ENCODE measurements at places on chromosomes 2 and 18.

GRCh38 chr2:238502956-238503791 is 76.4 kb downstream of the ASB1 start:
- no peak for DNase-seq

DNA sequence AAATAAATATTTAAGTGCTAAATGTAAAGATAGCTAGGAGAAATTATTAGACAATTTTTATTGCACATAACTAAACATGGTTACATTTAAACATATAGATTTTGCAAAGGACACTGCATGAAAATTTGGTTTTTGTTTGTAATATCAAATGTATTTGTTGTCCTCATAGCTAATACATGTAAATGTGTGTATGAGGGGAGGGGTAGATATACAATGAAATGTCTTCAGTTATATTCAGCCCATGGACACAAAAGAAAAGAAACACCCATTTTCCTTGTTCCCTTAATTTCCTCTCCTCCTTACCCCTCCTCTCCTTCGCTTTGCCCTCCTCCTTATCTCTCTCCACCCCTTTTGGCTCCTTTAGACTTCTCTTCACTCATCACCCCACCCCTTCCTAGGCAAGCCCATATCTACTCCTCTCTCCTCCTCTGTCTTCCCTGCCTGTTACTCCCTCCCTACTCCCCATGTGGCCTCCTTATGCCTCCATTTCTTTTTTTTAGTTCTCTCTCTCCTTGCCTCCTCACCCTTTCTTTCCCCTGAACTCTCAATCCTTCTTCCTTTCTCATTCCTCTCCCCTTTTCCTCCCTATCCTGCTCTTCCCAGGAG is 1.4 kb downstream of the COL3A1 start:
- no peak for DNase-seq

DNA sequence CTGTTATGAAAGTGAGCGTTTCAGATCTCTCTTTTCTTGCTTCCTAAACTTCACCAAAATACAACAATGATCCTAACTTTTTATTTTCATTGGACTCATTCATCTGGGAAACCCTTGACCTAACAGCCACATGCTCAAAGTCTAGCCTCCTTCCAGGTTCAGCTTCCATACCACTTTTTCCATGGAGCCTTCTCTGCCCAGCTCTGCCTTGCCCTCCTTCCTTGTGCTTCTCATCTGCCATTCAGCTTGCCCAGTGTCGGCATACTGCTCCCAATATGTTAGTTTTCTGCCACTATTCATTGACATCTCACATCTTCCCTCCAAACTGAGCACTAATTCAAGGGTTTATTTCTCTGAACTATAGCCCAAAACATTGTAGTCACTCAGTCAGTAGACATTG is 214.7 kb downstream of the RAD51AP2 start:
- DNase-seq = no peak

DNA sequence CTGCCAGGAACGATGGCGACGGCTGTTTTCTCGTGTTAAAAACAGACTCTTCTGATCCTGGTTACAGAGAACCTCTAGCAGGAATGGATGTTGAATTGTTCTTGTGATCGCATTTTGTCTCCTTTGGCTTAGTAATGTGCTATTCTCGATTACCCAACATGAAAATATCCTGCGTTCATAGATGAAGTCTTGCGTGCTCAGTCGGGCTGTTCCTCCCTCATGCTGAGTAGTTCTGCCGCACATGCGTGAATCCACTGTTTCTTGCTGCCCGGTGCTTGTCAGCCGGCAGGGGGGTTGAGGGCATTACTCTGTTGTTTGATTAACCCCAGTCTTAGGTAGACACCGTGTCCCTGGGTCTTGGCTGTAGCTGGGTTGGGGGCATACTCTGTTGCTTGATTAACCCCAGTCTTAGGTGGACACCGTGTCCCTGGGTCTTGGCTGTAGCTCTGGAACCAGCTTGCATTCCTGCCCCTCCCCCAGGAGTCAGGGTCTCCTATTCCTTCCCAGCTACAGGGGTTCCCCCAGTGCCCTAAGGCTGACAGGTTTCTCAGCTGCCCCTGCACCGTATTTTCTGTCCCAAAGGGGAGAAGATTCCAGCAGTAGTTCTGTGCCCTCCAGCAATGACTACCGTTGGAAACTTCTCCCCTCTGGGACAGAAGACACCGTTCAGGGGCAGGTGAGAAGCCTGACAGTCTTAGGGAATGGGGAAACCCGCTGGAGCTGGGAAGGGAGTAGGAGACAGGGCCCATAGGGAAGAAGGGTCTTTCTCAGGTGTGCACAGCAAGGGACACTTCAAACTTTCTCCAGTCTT is 22.1 kb upstream of the ASB1 start:
- DNase-seq = no peak

GRCh38 chr2:47862949-47863348 is 43.3 kb downstream of the FBXO11 start:
- no peak for DNase-seq

DNA sequence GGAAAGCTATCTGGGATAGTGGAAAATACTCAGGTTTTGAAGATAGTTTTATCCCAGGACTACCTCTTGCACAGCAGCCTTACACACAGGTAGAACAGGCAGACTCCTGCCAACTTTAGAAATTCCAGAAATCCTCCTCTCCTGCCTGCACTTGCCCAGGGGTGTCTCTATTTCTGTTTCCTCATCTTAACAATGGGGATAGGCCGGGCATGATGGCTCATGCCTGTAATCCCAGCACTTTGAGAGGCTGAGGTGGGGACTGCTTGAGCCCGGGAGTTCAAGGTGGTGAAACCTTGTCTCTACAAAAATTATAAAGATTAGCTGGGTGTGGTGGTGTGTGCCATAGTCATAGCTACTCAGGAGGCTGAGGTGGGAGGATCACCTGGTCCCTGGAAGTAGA is 117.0 kb upstream of the ARL5A start:
- DNase-seq = no peak

GRCh38 chr2:47119001-47119400 is 36.1 kb downstream of the STPG4 start:
- no peak for DNase-seq

GRCh38 chr2:73225513-73226360 is 7.3 kb downstream of the PRADC1 start:
- no peak for DNase-seq

DNA sequence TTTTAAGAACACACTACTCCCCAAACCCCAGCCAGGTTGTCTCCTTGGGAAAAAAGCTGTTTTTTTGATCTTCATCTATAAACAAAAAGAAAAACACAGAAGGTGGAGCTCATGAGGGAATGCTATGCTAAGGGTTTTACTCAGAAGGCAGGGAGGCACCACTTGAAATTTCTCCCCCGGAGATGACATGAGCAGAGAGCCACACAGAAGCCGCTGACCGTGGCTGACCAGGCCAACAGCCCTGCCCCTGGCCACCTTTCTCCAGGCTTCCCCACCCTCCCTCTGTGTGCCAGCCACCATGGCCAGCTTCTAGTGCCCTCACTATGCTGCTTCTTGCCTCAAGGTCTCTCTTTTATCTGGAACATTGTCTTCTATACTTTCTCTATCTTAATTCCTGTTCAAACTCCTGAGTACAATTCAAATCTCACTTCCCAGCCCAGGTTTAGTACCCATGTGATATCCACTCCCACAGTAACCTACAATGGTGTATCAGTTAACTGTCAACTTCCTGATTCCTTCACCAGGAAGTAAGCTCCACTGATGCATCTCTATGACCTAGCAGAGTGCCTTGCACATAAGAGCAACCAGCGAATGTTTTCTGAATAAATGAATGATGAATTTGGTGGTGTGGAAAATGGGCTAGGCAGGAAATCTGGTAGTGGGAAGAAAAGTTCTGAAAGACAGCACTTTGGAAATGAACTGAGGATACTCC is 15.3 kb downstream of the LAPTM4A start:
- no peak for DNase-seq

GRCh38 chr2:217909156-217909820 is 93.5 kb downstream of the TNS1 start:
- DNase-seq = no peak

DNA sequence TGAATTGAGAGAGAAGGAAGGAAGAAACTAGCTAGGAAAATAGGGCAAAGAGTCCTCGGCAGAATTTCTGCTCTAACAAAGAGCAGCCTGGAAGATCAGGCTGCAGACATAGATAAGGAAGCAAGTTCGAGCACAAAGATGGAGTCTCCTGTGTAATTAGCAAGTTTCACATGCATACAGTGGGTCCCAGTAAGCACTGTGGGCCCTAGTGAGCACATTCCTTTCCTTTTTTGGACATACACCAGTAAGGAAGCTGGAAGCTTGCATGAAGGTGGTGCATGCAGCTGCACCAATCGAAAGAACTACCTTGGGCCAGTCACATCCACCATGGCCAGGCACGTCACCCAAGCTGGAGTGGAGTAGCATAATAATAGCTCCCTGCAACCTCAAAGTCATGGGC is 109.7 kb downstream of the NOL4 start:
- DNase-seq = no peak

DNA sequence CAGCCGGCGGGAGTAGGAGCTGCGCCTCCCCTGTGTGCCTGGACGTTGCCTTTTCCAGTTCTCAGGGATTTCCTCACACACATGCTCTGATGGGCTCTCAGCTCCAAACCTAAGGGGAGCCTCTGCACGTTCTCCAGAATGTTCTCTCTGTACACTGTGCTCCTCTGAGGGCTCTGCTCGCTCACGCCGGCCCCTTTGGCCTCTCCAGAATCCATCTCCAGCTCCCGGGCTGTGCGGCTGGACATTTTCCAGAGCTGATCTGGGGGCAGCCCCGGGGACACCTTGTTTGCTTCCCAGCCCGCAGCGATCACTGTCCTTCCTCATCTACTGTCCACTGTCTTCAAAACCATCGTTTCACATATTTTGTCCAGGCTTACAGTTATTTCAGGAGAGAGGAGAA is 245.4 kb upstream of the HDAC4 start:
- DNase-seq = no peak

- no peak for DNase-seq
These were observed 159.9 kb downstream of the LAMA3 start for GRCh38 chr18:23849141-23849540.

DNA sequence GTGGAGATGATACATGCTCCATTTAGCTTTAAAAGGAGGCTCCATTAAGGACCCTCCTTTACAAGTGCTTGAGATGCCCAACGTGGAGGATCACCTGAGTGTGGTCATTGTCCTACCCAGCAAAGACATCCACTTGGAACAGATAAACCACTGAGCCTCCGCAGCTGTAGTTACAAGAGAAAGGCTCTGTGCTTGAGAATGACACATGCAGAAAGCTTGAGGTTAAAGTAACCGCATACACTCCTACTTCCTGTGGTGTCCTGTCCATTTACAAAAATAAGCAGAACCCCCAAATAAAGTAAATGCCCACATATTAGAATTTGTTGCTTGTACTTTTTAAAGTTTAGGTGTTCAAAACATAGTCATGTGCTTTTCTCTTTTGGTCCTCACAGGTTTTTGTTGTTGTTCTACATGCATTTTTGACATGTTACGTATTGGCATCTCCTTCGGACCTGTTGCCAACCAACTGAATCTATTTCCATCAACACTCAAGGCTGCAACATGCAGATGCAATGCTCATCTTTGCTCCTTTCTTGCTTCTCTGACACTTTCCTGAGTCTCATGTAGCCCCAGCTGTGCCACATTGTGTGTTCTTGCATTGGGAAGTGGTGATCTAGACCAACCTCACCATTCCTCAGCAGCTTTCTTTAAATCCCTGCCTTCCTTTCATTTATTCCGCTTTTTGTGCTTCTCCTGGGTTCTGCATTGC is 56.0 kb downstream of the SERPINB7 start:
- no peak for DNase-seq

GRCh38 chr2:220282236-220282635 is 654.8 kb downstream of the SLC4A3 start:
- DNase-seq = no peak

DNA sequence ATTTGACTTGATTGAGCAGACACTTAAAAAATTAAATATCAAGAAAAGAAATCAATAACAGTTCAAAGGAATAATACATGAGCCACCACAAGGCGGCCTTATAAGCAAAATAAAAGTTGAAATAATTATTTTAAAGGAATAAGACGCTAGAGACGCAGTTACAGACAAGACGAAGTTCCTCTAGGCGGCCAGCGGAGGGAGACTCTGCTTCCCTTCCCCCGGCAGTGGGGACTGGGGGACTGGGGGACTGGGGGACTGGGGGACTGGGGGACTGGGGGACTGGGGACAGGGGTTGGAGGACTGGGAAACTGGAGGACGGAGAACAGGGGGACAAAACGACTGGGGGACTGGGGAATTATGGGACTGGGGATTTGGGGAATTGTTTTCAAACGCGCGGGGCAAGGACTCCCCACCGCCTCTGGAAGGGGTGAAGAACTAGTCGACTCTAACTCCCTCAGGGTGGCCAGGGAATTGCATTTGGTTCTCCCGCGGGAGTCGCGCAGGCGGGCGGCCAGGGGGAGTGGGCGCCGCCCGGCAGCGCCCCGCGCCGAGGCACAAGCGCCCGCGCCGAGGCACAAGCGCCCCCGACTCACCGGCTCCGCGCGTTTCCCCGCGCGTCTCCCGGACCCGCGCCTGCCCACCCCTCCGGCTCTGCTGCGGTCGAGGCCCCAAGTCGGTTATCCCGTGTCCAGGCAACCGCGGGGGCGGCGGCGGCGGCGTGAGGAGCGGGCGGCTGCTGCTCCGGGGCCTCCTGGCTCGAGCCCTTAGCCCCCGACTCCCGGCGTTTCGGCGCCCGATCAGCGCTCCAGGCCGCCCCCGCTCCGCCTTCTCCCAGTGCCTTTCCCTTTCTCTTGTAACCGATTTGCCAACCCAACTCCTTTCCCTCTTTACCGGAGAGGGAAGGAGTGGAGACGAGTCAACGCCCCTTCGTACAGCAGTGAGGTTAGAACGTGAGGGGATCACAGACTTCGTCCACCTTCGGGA is at the start of gene CCDC178:
CCDC178 (minus strand) TSS at position 662 of the 984 bp plus-strand sequence. CDS start 28,633 bp downstream, outside the sequence.
- DNase-seq = no peak

DNA sequence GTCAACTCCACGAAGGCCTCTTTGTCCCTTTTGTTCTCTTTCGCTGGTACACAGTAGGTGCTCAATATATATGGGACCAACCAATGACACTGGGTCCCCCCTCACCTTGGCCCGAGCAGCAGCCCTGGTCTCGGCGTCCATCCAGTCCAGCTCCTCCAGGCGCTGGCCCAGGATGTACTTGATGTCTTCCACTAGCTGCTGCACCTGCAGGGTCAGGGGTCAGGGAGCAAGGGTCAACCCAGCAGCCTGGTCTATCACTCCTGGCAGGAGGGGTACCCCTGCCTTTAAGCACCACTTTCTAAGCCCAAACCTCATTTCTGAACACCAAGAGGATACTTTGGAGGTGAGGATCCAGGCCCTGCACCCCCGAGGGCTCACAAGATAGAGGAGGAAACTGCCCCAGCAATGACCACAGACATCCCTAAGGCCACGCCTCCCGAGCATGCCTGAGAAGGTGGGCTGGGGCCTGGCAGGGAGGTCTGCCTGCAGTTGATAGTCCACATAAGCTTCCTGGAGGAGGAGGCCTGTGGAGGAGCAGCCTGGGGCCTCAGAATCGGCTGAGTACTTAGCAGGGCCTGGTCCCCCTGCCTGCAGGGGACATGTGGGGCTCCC is 4.2 kb downstream of the ECEL1 start:
- DNase-seq = no peak

- DNase-seq = no peak
These were observed 64.4 kb downstream of the NCK2 start for GRCh38 chr2:105809097-105809473.

GRCh38 chr18:68056936-68057335 is 540.4 kb upstream of the DSEL start:
- DNase-seq = no peak

All from activated naive CD8-positive, alpha-beta T cell treated with anti-CD3 and anti-CD28 coated beads, Interleukin-2, amount 50 U/mL, for 24 hours (primary cell).